ENCODE measurements at places on chromosomes 12 and 14.

GRCh38 chr14:51360592-51360991, 120.5 kb downstream of the TMX1 start:
- no peak for DNase-seq

DNA sequence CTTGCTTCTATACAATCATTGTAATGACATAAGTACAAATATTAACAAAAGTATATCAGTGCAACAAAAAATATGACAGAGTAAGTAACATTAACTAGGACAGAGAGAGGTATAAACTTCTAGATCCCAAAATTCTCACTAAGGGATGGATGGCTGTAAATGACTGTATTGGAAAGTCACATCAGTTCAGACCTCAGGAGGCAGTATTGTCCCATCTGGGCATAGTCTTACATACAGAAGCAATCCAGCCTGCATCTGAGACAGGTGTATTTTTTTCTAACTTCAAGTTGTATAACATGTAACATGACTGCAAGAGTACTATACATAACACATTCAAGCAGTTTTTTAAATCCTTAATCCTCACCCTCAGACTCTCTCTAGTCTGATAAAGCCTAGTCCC, 99.0 kb downstream of the GARIN6 start:
- no peak for DNase-seq

- no peak for DNase-seq
Observed at GRCh38 chr12:74415633-74416032, 122.0 kb upstream of the ATXN7L3B start.

DNA sequence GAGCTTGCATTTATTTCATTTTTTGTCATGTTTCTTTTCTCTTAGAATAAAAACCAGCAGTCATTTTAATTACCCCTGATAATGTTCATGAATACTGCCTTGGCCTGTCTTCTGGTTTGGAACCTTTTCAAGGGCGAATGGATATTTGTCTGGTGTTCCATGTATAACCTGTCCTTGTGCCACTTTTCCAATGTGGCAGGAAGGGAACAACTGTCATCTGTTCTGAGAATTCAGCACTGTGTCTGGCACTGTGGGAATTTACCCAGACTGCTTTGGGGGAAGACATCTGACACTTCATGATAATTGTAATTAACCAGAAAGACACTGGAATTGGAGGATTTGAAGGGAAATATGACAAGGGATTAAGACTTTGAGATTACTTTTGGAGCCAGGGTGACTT, 352.8 kb downstream of the APAF1 start:
- no peak for DNase-seq

DNA sequence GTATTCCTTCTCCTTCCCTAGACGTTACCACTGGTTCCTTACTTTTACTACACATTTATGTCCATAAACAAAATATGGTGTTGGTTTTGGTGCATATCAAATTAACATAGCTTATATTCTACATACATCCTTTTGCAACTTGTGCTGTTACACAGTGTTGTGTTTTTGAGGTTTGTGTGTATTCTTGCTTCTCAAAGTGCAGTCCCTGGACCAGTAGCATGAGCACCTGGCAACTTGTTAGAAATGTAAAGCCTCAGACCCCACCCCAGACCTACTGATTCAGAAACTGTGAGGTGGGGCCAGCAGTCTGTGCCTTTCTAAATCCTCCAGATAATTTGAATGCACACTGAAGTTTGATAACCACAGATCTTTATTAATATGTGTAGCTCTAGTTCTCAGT, 65.9 kb downstream of the RNFT2 start:
- no peak for DNase-seq

DNA sequence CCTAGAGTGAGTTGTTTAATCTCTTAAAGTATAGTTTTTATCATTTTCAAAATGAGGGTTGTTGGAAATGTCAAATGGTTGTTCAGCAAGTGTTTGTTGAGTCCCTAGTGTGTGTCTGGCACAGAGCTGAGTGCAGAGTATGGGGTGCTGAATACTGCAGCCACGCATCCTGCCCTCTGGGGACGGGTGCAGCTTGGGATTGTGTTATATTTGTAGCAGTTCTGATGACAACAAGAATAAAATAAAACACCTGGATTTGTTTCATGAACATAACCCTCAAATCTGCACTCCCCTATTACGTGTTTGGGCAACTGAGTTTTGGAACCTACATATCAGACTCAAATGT, 127.9 kb downstream of the CACNA1C start:
- DNase-seq: no peak

GRCh38 chr12:131226345-131227265, 272.9 kb downstream of the ADGRD1 start:
- DNase-seq: no peak

DNA sequence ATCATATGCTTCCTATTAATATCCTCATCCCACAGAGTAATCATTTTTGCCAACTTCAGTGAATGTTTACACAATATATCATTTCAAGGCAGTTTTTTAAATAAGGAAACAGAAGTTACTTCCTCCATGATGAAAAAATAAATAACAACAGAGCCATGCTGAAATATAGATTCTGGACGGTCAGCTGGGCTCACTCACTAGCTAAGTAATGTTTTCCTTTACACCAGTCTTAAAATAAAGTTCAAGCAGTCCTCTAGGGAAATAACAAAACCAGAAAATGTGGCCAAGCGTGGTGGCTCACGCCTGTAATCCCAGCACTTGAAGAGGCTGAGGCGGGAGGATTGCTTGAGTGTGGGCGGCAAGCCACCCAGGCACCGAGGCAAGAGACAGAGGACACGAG, 28.7 kb downstream of the AICDA start:
- DNase-seq: no peak

DNA sequence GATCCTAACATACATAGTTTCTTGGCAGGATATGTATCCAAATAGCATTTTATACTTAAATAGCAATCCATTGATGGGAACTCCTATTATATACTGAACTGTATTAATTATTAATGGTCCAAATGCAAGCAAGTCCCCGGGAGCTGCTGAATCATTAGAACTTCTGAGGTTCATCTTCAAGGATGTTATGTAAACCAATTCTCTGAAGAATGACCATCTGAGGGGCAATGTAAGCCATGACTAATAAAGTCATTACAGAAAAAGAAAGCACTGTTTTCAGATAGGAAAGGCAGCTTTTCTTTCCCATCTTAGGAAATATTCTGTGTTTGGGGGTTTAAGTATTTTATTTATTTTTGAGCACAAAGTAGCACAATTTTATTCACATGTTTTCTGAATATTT, 166.1 kb upstream of the SLC16A7 start:
- no peak for DNase-seq

GRCh38 chr14:69428289-69428998, 30.0 kb downstream of the SLC39A9 start:
- no peak for DNase-seq

- no peak for DNase-seq
Observed at GRCh38 chr14:71591929-71592328, 340.3 kb upstream of the RGS6 start.

- DNase-seq: no peak
Observed at GRCh38 chr12:26286186-26286585, 90.8 kb downstream of the SSPN start.

DNA sequence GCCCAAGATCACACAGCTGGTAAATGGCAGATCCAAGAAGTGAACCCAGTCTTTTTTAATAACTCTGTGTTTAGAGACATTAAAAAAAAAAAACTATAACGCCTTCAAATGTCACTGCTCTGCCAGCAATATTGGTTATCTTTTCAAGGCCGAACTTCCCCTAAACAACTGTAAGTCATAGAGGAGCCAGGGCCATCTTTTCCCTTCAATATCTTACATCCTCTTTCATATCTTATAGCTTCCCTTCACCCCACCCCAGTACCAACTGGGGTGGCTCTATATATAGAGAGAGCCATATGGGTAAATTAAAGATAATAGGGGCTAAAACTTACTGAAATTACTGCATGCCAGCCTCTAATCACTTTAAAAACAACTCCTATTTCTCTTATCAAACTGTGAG, 100.2 kb downstream of the STAB2 start:
- no peak for DNase-seq

DNA sequence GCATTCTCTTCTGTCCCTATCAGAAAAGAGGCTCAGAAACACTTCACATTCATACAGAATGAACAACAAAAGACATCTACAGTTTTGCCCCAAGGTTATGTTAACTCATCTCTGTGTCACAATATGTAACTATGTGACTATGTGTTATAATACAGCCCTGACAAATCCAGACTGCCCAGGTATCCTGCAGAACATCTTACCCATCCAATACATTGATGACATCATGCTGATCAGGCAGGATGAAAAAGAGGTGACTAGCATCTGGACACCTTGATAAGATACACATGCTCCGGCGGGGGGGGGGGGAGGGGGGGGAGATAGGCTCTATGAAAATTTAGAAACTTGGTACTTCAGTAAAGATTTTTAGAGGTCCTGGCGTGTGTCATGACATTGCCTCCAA, 8.3 kb upstream of the GNS start:
- no peak for DNase-seq

GRCh38 chr14:71465316-71465715, 466.9 kb upstream of the RGS6 start:
- DNase-seq: no peak

GRCh38 chr12:92961949-92962348, 32.9 kb upstream of the EEA1 start:
- DNase-seq: no peak

GRCh38 chr12:10717410-10717809, 5.7 kb downstream of the YBX3 start:
- no peak for DNase-seq

DNA sequence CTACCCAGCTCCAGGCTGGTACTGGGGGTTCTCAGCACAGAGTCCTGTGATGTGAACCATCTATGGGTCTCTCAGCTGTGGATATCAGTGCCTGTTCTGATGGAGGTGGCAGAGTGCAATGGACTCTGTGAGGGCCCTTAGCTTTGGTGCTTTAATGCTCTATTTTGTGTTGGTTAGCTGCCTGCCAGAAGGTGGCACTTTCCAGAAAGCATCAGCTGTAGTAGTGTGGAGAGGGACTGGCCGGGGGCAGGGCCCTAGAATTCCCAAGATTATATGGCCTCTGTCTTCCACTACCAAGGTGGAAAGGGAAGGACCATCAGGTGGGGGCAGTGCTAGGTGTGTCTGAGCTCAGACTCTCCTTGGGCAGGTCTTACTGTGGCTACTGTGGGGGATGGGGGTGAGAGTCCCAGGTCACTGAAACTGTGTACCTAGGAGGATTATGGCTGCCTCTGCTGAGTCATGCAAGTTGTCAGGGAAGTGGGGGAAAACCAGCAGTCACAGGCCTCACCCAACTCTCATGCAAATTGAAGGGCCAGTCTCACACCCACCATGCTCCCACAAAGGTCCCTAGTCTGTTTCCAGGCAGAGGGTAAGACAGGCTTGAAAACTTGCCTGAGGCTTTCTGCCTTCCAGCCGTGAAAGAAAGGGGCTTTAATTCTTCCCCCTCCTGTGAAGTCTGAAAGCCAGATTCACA, 878.1 kb downstream of the C12orf50 start:
- no peak for DNase-seq

DNA sequence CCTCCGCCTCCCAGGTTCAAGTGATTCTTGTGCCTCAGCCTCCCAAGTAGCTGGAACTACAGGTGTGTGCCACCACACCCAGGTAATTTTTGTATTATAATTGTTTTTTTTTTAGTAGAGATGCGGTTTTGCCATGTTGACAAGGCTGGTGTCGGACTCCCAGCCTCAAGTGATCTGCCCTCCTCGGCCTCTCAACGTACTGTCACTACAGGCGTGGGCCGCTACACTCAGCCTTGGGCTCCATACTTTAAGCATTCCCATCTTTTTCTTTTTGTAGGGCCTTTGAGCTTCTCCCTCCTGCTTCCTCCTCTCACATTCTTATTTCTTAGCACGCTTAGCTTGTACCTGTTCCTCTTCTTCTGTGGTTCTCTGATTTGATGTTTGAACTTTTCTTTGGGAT, 62.8 kb downstream of the SERPINA3 start:
- DNase-seq: no peak

GRCh38 chr12:131919366-131920156, 9.5 kb upstream of the PUS1 start:
- DNase-seq: no peak

- no peak for DNase-seq
Observed at GRCh38 chr12:10720974-10721650, 2.0 kb downstream of the YBX3 start.

DNA sequence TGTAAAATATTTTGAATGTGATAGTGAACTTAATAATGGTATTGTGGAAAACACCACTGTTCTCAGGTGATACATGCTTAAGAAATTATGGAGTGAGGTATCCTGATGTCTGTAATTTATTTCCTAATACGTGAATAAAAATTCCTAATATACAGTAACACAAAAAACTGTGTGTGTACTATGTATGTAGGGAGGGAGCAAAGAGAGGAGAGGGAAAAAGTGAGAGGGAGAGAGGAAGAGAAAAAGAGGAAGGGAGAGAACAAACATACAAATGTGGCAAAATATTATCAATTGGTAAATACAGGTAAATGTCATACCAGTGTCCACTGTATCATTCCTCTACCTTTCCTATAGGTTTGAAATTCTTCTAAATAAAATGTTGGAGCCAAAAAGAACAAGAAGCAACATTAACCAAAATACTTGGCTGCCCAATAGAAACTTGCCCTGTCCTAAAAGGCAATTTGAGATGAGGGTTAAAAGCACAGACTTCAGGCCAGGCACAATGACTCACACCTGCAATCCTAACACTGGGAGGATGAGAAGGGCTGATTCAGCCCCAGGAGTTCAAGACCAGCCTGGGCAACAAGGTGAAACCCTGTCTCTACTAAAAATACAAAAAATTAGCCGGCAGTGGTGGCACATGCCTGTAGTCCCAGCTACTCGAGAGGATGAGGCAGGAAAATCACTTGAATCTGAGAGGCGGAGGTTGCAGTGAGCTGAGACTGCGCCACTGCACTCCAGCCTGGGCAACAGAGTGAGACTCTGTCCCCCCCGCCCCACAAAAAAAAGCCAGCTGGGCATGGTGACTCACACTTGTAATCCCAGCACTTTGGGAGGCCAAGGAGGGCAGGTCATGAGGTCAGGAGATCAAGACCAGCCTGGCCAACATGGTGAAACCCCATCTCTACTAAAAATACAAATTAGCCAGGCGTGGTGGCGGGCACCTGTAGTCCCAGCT, 14.5 kb downstream of the R3HDM2 start:
- DNase-seq: no peak

GRCh38 chr12:56679883-56680575, 8.1 kb downstream of the PTGES3 start:
- DNase-seq: no peak

DNA sequence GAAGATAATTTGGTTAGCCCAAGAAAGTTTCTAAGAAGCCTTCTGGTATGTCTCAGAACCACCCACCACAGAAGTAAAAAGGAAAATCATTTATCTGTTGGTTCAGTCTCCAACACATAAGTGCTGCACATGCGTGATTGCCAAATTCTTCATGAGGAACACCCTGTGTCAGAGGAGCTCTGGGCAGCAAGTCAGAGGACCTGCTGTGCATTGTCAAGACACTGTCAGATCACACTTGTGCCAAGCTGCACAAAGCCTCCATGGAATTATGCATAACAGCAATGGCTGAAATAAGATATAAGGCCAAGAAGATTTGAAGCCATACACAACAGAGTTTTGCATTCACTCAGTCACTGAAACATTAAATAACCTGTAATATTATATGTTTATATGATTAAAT, 1304.7 kb upstream of the FLRT2 start:
- no peak for DNase-seq
